Type B pancreatic cell (in vitro differentiated cells): ENCODE measurements at places on chromosomes 1 and 21. TPM values are rescaled to one million over a fixed set of nuclear protein-coding genes. Genes with fewer than 3 reads are reported as not detected.
A peak's percentile ranks its signal among the peaks of the same experiment; 100 is the strongest.

DNA sequence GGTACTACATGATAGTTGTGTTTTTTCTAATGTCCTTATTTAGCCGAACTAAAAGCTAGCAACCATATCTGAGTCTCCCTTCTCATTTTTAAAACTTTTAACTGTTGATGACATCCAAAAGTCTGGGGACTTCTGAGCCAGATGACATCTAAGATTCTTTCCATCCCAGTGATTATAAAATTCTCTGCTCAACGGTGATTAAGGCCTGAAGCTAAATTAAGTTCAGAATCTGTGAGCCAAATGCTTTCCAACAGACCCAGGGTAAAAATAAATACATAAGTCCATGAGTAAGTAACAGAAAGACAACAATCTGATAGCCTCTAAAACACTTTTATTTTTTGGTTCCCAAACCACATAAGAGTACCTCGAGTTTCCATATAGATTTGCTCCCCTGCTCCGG lies 13.1 kb upstream of the PTP4A2 start:
- no peak for DNase-seq

- no peak for DNase-seq
Observed at GRCh38 chr1:202964791-202965410, 2.2 kb downstream of the CYB5R1 start.

DNA sequence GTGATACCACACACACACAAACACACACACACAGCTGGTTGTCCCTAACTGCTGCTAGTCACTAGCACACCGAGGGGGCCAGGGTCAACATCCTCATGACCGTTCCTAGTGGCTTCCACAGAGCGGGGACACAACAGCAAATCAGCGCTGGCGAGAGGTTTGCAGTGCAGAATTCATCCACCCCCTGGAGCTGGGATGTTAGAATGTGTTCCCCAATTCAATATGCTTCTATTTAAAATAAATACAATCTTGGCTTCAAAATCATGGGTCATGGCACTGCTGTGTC lies 16.2 kb upstream of the C2CD2 start:
- no peak for DNase-seq

DNA sequence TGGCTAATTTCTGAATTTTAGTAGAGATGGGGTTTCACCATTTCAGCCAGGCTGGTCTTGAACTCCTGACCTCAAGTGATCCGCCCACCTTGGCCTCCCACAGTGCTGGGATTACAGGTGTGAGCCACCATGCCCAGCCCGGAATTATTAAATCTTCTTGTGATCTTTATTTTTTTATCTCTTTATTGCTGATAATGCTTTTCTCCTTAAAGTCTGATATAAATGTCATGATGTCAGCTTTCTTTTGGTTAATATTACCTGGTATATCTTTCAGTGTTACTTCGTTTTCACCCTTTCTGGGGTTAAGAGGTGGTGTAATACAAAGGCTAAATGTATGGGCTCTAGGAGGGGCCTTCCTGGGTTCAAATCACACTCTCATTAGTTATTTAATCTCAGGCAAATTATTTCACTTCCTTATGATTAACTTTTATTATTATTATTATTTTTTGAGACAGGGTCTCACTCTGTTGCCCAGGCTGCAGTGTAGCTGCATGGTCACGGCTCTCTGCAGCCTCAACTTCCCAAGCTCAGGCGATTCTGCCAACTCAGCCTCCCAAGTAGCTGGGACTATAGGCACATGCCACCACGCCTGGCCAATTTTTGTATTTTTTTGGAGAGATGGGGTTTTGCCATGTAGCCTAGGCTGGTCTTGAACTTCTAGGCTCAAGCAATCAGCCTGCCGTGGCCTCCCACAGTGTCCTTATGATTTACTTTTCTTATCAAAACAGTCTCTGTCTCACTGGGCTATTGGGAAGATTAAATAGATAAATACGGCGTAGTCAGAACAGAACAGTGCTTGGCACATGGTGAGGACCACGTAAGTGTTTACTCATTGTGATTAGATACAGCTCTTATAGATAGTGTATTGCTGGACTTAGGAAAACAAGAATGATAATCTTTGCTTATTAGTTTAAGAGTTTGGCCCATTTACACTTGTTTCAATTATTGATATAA lies 216.5 kb downstream of the URB2 start:
- no peak for DNase-seq

The KRTAP12-2 gene
- not detected in 2 replicates for total RNA-seq

The GPR3 gene
- total RNA-seq = 1.3 and 1.9 TPM in 2 replicates

The MANEAL gene
- 11.6 and 21.1 TPM in 2 replicates for total RNA-seq

- DNase-seq = no peak
Observed at GRCh38 chr1:34250342-34250741, 73.6 kb downstream of the C1orf94 start.

DNA sequence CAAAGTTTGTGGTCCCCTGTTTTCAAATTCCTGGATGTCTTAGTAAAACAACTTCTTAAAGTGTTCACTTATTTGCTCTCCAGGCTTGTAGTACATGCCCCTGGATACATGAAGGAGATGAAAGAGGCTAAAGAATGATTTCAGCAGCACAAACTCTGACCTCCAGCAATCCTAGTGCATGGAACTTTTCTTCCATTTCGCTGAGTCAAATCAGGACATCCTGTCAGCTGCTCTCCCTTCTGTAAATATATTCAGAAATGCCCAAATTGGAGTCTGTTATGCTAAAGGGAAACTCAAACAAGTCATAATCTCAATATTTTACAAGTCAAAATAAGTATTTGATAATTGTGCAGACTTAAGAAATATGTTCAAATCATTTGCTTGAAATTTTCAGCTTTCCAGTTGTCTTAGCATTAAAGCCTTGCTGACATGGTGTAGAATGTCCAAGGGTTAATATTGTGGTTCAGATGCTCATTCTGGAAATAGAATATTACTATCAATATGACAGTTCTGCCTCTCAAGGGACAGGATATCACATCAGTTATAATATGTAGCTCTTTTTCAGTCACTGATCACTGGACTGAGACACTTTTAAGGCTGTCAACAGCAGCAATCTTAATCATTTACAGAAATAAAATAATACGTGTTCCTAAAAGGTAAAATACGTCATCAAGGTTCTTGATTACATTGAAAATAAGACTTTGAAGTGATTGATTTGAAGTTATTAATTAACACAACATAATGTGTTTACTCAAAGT lies 1157.3 kb downstream of the PLA2G4A start:
- DNase-seq = no peak

The TFF2 gene
- 5.2 and 11.3 TPM in 2 replicates for total RNA-seq

GRCh38 chr1:177561436-177561835 lies 390.7 kb downstream of the BRINP2 start:
- DNase-seq = no peak

DNA sequence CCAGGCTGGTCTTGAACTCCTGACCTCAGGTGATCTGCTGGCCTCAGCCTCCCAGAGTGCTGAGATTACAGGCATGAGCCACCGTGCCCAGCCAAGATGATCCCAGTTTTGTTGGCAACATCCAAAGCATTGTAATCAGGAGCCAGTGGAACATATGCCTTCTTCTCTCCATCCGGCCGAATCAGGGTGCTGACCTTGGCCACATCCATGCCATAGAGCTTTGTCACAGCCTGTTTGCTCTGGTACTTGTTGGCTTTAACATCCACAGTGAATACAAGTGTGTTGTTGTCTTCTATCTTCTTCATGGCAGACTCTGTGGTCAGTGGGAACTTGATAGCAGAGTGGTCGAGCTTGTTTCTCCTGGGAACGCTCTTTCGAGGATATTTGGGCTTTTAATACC lies 17.1 kb downstream of the TNFRSF8 start:
- DNase-seq = no peak

GRCh38 chr1:167763525-167764220 lies 41.9 kb downstream of the MPZL1 start:
- DNase-seq = no peak

The CBR1 gene
- total RNA-seq = 20.1 and 32.8 TPM in 2 replicates

The SPATA1 gene
- total RNA-seq = 0.67 and 1.8 TPM in 2 replicates

The LCE1B gene
- total RNA-seq = not detected in 2 replicates

- no peak for DNase-seq
Observed at GRCh38 chr1:41322835-41323234, 38.4 kb upstream of the FOXO6 start.

DNA sequence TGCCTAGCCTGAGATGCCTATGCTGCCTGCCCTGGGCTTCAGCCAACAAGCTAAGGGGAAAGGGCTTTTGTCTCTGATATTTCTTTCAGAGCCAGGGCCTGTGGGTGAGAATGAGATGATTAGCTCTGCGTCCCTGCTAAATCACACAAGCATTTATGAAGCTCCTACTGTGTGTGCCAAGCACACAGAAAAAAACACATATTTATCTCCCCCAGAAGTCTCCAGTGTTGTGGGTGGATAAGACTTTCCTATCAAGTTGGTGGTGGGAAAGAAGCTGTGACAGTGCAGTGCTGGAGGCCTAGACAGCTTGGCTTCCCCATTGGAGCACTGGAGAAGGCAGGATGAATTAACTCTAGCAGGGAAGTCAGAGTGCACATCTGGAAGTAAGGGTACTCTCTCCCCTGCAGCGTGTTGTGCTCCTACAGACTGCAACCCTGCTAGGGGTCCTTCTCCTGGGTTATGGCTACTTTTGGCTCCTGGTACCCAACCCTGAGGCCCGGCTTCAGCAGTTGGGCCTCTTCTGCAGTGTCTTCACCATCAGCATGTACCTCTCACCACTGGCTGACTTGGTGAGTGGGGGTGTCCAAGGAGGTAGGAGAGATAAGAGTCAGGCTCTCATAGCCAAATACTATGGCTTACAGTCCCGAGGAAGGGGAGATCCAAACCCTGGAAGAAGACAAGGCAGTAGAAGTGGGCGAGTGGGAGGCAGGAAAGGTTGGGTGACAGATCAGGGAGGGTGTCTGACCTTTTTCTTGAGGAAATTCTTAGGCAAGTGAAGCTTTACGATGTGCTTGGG lies 1.7 kb downstream of the SLC50A1 start:
- DNase-seq = no peak

DNA sequence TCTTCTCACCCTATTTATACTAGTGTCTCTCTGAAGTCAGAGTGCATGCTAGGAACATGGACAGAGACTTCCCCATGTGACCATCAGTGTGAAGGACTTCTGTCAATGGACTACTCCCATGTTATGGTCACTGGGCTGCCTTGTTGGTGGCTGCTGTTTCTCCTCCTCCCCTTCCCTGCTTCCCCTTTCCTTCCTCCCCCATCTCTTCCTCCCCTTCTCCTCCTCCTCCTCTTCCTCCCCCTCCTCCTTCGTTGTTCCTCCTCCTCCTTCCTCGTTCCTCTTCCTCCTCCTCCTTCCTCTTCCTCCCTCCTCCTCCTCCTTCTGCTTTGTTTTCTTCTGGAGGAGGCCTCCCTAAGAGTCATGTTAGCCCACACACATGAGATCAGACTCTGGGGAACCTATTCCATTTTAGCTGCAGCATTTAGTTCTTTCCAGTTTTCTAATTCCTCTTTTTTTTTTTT lies 35.8 kb downstream of the IER5 start:
- no peak for DNase-seq

DNA sequence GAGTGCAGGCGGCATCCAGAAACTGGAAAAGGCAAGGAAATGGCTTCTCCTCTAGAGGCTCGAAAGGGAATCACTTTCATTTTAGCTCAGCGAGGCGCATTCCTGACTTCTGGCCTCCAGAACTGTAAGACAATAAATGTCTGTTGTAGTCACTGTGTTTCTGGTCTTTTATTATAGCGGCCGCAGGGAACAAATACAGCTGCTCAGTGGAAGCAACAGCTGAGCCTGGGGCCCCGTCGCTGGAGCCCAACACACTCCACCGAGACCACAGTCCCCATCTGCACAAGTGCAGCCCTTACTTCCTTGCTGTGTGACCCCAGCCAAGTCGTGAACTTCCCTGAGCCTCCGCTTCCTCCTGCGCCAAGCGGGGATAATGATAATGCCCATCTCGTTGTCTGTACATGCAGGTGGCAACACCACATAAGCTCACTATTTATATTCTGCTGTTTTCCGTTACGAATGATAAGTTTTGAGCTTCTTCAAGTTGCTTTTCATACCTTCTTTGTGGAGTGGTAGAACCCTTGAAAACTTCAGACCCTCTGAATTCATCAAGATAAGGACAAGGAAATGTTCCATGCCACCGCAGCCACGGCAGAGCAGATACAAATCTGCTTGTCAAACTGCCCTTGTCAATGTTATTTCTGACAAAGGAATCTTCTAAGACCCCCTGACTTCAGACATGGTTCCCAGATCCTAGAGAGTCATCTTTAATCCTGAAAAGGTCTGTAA lies 3.2 kb upstream of the LAPTM5 start:
- no peak for DNase-seq

The CGN gene
- 29.0 and 52.8 TPM in 2 replicates for total RNA-seq

DNA sequence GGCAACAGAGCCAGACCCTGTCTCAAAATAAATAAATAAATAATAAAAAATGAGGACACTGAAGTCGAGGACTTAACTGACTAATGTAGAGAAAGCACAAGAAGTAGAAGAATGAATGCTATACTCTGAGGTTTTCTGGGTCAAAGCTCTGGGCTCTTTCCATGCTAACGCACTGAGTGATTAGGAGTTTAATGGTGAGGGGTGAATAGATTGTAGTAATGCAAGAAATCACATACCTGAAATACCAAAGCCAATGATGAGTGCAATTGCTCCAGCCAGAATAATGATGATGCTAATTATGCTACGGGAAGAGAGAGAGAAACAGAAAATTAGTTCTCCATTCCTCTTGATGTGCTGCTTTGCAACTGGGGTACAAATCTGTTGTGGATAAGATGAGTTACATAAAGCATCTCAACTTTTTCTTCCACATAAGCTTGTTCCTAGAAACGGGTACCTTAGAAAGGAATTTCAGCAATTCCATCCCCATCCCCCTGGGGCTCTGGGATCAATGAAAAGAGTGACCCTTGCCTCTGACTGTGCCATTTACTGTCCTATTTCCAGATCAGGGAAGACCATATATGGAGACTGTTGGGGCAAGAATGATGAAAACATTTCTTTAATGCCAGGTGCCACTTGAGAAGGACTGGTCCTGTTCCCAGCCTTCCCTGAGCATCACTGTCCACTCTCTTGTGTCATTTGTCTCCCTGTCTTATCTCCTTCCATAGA lies 40.7 kb downstream of the VTCN1 start:
- DNase-seq = no peak

The S100A2 gene
- total RNA-seq = 0.75 and 2.4 TPM in 2 replicates

DNA sequence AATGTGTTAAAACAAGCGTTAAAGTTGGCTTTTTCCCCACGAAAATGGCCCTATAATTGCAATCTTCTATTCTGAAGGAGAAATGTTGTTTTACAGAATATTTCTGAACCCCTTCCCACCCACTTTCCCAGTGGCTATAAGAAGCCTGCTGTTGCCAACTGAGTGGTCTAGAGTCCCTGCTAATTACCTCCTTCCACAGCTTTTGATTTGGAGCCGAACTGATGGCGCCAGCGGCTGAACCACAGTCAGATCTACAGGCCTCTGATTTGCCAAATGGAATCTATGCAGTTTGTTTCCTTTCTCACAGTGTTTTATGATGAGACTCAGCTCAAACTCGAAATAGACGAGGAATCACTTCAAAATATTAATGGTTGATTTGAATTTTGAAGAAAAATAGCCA lies 76.0 kb upstream of the C1orf105 start:
- DNase-seq = no peak

- DNase-seq = no peak
Observed at GRCh38 chr1:201406831-201407406, 7.8 kb upstream of the LAD1 start.

- peak; percentile 87 for DNase-seq
Observed at GRCh38 chr1:3501856-3502640, 47.6 kb downstream of the ARHGEF16 start.

The TTC39A gene
- total RNA-seq = 16.3 and 21.1 TPM in 2 replicates
